ENCODE measurements at places on chromosomes 6 and 20.

DNA sequence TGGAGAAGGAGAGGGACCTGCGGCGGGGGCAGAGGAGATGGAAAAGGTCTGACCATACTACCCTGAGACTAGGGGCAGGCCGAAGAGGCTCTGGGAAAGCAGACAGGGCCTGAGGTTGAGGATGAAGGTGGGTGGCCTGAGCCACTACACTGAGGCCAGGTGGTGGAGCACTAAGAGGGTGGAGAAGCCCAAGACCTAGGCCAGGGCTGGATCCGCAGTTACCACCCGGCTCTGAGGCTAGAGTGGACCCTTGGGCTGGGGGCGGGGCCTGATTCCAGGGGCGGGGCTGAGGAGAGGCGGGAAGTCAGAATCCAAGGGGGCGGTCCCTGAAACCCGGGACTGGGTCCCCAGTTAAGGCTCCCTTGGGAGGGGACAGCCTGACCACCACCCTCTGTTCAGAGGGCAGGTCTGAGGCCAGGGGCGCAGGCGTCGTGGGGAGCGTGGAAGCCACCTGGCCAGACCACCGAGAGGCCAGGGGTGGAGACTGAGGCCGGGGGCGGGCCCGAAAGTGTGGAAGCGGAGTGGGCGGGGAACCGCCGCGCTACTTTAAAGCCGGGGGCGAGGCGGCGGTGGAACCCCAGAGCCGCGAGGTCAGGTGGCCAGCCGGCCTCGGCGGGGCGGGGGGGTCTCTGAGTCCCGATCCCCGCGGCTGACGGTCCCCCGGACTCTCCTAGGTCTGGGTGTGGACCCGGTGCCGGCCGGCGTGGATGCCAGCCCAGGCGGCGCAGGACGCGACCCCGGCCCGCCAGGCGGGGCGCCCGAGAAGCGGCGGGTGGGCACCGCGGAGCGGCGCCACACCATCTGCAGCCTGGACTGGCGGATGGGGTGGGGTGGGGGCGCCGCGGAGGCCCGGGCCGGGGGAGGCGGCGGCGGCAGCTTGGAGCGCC is 8.3 kb downstream of the CCM2L start:
- peak; percentile 96 for DNase-seq

- no peak for DNase-seq
Measured at GRCh38 chr6:85568411-85568810, 25.2 kb downstream of the SNX14 start.

- DNase-seq = no peak
Measured at GRCh38 chr6:119459207-119459974, 109.8 kb upstream of the MAN1A1 start.

GRCh38 chr6:29951882-29952281 is 9.6 kb downstream of the HLA-A start:
- no peak for DNase-seq

GRCh38 chr6:93423542-93423941 is 4.2 kb upstream of the EPHA7 start:
- DNase-seq = peak; percentile 29

DNA sequence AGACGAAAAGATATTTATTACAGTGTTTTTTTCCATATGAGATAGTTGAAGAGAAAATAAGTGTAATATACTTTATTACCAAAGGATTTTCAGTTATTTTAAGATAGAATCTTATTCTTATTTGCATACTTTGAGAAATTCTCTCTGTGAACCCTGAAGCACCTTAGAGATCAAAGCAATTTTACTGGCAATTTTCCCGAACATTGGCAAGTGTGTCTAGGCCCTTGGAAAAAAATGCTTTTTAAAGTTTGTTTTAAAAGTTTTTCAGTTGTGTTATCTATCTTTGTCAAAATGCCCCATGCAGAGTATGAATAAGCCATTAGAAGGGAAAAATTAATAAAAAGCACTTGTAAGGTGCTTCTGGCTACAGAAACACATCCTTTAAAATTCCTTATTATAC is 276.8 kb upstream of the HSF2 start:
- DNase-seq = no peak

DNA sequence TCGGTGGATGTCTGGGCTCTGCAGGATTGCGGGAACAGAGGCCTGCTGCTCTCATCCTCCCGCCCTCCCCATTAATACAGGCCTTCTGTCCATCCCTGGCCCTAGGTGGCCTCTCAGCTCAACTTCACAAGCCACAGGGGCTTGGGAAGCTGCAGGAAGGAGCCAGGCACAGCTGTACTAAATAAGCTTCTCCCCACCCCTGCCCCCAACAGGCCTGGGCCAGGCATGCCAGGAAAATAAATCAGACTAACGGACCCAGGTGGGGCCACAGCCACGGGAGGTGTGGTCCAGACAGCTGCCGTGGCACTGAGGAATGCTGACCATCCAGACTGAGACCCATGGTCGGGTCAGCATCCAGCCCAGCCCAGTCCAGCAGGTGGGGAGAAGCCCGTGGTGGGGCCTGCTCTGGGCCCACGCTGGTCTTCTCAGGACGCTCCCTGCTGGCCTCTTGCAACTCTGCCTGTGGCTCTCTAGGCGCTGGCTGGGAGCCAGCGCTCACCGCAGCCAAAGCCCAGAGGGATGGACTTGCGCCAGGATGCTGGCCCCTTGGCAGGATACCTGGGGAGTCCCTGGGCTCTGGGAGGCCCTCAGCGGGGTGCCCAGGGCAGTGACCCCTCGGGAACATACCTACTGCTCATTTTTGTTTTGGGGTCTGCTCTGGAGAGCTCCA is 8.6 kb upstream of the YTHDF1 start:
- no peak for DNase-seq

- DNase-seq = no peak
Measured at GRCh38 chr6:133768656-133769295, 120.1 kb upstream of the TCF21 start.

GRCh38 chr6:163721922-163722692 is 307.6 kb downstream of the QKI start:
- DNase-seq = no peak

DNA sequence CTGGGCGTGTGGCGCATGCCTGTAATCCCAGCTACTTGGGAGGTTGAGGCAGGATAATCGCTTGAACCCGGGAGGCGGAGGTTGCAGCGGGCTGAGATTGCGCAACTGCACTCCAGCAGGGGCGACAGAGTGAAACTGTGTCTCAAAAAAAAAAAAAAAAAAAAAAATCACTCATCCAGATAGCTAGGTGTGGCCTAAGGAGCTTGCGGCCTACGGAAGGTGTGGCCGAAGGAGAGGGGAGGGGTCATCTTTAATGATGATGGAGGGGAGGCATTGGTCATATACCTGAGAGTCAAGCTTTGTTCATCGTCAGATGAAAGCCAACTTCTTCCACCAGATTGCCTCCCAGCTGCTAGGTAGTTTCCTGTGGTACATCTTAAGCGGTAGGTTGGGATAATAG is 801 bp upstream of the PPARD start:
- DNase-seq = no peak

GRCh38 chr6:50846144-50846851 is 27.6 kb downstream of the TFAP2B start:
- no peak for DNase-seq

DNA sequence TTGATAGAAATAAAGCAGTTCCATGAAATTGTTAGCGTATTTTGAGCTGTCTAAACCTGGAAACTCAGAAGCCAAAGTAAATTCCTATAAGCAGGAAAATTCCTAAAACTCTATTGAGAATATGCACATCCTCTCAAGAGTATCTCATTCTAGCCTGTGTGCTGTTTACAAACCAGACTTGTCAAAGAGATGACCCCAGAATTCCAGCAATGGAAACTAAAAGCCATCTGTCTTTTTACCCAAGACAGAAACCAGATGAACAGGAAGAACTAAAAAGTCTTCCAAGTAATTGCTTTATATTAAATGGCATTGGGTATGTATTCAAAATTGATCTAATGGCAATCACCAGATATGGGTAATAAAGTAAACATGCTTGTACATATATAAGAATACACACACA is 92.6 kb downstream of the COL19A1 start:
- no peak for DNase-seq

DNA sequence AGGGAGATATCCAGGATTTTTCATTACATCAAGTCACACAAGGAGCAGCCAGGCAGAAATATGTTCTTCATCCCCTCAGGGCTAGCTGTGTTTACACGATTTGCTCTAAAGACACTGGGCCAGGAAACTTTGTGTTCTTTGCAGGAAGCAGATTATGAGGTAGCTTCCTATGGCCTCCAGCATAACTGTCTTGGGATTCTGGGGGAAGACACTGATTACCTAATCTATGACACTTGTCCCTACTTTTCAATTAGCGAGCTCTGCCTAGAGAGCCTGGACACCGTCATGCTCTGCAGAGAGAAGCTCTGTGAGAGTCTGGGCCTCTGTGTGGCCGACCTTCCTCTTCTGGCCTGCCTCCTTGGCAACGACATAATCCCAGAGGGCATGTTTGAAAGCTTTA is 11.2 kb downstream of the FAM120B start:
- DNase-seq = no peak

DNA sequence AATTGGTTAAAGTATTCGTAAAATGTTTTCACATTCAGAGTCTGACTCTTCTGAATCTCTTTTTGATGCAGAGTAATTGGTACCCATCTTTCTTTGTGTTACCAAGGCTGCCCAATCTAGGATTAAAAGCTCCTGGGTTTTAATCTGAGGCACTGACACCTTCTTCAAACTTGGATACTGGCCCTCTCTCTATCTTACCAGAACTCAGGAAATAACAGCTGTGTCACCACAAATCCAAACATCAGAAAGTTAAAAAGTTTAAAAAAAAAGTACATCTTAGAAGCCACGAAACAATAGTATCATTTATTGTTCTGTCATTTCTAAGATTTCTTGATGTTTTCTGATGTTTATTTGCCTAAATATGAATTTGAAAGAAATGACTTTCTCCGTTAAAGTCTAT is 255.5 kb upstream of the RUNX2 start:
- DNase-seq = no peak

DNA sequence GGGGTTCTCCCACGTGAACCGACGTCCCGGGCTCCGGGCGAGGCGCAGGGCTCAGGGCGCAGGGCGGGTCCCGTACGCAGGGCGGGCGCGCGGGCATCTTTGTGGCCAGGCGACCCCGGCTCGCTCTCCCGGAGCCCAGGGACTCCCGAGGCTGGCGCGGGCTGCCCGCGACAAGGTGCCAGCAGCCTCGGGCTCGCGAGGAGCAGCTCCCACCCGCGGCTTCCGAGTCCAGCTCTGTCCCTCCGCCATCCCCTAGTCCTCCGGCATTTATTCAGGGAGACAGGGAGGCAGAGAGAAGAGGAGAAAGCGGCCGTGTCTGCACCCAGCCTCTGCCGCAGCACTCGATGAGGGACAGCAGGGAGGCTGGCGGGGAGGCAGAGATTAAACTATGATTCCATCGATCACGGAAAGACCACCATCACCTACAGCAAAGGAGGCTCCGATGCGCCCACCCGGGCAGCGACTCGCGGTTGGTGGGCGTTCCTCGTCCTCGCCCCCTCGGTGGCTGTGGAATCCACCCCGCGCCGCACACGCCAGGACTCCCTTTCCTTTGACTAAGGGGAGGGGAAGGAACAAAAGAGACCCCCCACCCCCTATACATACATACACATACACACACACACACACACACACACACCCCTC is 1.1 kb downstream of the RGS17 start:
- DNase-seq = no peak

GRCh38 chr6:103925317-103925716 is 934.4 kb downstream of the HACE1 start:
- DNase-seq = no peak

DNA sequence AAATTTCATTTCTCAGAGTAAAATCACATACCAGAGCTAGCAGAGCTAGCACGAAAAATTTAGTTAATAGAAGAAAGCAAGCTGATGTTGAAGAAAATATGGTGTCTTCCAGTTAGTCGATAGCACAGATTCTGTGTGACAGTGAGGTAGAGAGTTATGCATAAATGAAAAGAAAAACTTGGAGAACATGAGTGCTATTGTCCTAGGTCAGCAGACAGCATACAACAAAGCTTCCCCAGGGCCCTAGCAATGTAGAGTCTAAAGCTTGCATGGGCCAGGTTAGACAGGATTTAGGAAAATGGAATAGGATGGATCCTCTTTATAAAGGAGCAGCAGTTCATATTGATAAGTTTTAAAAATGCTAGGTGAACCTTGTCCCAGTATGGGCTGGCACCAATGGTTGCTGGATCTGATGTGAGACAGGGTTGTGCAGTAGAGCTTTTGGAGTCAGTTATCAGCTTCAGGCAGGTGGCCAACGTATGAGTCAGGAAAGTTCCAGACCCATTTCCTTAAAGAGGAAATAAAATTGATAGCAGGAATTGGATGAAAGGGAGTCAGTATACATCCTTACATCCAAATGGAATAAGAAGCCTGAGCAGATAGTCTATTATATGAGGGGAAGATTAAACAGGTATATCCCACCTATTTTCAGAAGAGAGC is 277.2 kb downstream of the FRK start:
- DNase-seq = no peak

DNA sequence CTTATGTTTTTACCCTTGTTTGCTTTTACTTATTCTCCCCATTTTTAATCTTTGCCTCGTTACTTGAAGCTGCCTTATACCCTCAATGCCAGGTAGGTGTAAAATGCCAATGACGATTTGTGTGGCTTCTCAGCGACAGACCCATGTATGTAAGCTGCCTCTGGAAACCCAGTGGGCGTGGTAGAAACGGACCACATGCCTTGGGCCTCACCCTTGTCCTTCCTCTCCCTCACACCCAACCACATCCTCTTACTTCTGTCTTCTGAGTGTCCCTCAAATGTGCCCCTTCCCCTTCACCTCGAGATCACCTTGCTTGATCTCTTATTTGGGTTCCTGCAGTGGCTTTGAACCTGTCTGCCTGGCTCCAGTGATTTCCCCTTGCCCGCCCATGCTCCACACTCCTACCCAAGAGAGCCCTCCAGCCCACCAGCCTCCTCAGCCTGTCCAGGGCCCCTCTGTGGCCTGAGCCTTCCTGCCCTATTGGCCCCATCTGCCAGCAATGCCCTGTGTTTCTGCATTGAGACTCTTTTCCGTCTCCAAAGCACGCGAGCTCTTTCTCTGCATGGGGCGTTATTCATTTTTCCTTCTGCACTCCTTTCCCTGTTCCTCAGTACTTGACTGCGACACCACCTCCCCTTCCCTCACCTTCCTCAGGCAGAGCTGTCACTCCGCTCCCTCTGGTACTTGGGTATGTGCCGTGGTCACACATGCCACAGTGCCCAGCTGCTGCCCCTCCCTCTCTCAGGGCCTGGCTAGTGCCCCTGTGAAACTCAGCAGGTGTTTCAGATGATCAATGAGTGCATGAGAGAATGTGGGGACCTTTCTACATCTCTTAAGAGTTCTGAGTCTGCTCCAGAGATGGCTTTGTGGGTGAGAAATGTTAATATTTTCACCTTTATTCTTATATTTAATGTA is 115.4 kb downstream of the SLX4IP start:
- DNase-seq = no peak

DNA sequence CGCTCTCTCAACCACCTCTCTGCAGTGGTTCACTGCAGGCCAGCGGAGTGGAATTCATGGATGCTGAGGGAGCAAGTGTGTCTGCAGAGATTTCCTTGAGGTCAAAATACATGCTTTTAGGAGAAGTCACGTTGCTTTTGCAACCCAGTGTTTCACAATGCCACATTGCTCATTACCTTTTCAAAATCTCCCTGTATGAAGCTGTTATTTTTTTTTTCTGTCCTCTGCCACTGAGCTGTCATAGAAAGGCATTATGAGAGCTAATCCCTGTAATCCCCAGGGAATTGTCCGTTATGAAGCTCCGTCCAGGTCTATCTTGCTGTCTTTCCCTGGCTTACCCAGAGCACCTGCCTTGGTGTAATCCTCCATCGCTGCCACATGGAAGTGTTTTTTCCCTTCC is 60.5 kb upstream of the SLC22A23 start:
- DNase-seq = no peak
